ENCODE measurements at places on chromosomes 11 and 22.
A peak's percentile ranks its signal among the peaks of the same experiment; 100 is the strongest.

DNA sequence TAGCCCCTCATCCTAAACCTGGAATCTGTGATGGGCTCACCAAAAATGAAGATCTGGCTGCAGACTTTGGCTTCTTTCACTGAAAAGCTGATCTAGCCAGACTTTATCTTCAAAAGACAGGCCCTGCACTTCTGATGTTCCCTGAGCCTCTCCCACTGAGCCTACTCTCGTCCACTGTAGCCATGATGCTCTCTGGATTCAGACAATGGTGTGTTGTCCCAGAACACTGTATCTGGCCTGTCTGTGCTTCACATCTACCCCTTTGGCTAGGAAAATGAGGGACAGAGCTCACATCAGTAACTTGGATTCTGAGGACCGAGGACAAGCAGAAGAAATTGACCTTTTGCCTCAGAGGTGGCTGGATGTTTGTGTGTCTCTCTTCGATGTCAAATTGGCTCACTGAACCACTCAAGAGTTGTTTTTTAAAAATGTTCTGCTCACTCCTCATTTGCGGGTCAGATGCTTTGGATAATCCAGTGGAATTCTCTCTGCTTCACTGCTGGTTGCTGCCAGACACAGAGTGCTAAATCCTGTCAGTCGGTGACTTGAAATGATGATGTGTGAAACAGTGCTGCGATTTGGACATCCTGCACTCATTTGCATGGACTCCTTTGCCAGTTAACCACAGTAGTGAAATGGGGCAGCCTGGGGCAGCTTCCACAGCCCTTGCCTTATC is 67.5 kb downstream of the ARFGAP2 start:
- no peak overlapping the region for H3K4me3 ChIP-seq
- H3K4me1 ChIP-seq: no peaks in the 10 kb centered on the region
- H3K36me3 ChIP-seq: no peaks in the 10 kb centered on the region
- no peak overlapping the region for H3K27ac ChIP-seq

DNA sequence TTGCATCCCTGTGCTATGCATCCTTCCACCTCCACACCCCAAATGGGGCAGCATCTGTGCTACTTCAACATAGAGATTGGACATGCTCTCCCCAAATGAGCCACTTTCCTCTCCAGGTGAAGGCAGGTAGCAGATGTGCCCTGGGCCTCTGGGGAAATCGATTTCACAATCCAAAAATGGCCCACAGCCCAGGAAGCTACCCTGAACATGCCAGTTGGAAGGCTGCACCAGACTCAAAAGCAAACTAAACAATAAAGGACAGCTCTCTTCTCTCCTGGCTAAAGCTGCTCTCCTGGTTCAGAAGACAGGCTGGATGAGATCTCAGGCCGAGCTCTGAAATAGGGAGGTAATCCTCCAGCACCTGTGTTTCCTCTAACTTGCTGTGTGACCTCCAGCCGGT is 19.7 kb downstream of the ISX start:
- H3K27ac ChIP-seq: no peak overlapping the region
- DNase-seq: no peak
- no peaks in the 10 kb centered on the region for H3K36me3 ChIP-seq
- H3K27me3 ChIP-seq: no peaks in the 10 kb centered on the region
- H3K4me3 ChIP-seq: no peak overlapping the region
- no peaks in the 10 kb centered on the region for H3K4me1 ChIP-seq

- no peak for DNase-seq
- no peak overlapping the region for H3K27ac ChIP-seq
- no peak overlapping the region for H3K4me3 ChIP-seq
Measured at GRCh38 chr11:113331441-113331840, 17.1 kb downstream of the TTC12 start.

DNA sequence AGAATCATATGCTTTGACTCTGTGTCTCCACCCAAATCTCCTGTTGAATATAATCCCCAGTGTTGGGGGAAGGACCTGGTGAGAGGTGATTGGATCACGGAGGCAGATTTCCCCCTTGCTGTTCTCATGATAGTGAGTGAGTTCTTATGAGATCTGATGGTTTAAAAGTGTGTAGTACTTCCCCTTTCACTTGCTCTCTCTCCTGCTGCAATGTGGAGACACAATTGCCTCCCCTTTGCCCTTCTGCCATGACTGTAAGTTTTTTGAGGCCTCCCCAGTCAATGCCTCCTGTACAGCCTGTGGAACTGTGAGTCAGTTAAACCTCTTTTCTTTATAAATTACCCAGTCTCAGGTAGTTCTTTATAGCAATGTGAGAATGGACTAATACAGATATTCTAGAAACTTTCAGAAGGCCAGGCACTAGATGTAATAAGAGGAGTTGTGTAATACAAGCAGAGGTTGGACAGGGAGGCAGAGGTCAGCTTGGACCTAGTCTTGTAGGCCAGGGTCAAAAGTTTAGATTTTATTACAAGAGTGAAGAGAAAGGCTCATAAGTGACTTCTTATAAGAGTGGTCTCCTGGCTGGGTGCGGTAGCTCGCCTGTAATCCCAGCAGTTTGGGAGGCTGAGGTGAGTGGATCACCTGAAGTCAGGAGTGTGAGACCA is 9.3 kb upstream of the SERPING1 start:
- H3K27me3 ChIP-seq: no peaks in the 10 kb centered on the region
- H3K36me3 ChIP-seq: no peaks in the 10 kb centered on the region
- DNase-seq: no peak
- no peak overlapping the region for H3K27ac ChIP-seq
- H3K4me3 ChIP-seq: no peak overlapping the region
- H3K4me1 ChIP-seq: no peaks in the 10 kb centered on the region

DNA sequence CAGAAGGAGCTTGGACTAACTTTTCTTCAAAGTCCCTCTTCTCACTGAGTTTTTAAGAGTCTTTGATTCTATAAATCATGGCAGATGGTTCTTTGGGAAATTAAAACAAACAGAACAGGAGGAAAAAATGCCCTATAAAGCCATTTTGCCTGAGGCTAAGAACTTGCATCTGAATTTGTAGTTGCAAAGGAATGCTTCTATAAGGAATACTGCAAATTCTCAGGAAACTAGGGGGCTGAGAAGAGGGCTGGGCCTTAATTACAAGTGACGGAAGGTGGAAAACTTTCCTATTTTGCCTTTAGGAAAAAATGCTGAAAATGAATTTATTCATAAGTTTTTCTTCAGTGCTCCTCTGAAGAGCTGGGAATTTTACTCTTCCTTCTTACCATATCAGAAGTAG is 90.0 kb upstream of the NARS2 start:
- H3K36me3 ChIP-seq: no peaks in the 10 kb centered on the region
- H3K27ac ChIP-seq: no peak overlapping the region
- DNase-seq: no peak
- no peaks in the 10 kb centered on the region for H3K4me1 ChIP-seq
- H3K27me3 ChIP-seq: no peaks in the 10 kb centered on the region

GRCh38 chr22:39241794-39242594 is 2.8 kb downstream of the PDGFB start:
- H3K27ac ChIP-seq: peak overlapping the region; percentile 67
- H3K4me1 ChIP-seq: peaks cover 57% of the 10 kb centered on the region
- no peaks in the 10 kb centered on the region for H3K36me3 ChIP-seq
- peaks cover 55% of the 10 kb centered on the region for H3K27me3 ChIP-seq
- no peak for DNase-seq
- H3K4me3 ChIP-seq: peak overlapping the region; percentile 57

DNA sequence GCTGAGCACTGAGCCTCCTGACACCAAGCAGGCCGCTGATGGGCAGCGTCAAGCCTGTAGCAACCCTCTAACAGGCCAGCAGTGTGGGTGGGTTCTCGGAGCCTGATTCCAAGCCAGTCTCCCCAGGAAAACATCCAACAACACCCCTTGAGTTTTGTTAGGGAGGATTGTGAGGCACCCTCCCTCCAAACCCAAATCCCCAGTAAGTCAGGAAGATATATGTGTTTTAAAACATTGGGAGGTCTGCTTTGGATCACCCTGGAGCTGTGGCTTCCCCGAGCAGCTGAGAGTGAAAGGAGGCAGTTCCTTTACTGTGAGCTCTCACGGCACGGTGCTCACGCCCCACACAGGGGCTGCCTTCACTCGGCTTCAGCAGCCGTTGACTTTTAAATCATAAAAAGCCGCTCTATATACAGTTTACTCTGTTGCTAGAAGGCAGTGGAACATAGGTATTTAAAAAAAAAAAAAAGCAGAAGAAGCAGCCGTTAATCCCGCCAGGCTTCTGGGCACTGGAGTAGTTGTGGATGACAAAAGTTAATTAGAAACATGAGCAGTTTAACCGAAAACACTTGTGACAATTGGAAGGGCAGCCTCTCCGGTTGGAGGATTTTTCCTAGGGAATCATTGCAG is 218.6 kb downstream of the NAV2 start:
- peak; percentile 91 for DNase-seq
- peak overlapping the region; percentile 74 for H3K27ac ChIP-seq
- peaks cover 84% of the 10 kb centered on the region for H3K4me1 ChIP-seq
- H3K4me3 ChIP-seq: peak overlapping the region; percentile 14
- peaks cover 12% of the 10 kb centered on the region for H3K36me3 ChIP-seq
- no peaks in the 10 kb centered on the region for H3K27me3 ChIP-seq

DNA sequence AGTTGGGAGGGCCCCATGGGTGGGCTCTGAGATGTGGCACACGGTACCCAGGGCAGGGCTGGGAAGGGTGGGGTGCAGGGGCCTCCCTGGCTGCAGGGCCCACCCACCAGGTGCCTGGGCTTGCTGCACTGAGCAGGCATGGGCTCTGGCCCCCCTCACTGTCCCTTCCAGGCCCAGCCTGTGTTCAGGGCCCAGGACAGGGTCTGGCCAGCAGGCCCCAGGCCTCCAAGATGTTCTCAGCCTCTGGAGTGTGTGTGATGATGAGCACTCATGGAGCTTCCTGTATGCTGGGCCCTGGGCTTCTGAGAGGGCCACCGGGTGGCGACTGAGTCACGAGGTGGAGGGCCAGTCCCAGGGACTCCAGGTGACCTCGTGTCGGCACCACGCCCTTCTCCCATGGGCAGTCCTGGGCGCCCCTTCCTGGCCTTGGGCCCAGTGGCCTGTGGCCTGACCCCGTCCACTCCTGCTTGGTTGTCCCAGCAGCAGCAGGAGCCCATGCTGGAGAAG is 55.9 kb upstream of the CCDC188 start:
- no peaks in the 10 kb centered on the region for H3K36me3 ChIP-seq
- peaks cover 26% of the 10 kb centered on the region for H3K27me3 ChIP-seq
- H3K4me1 ChIP-seq: peaks cover 4% of the 10 kb centered on the region
- DNase-seq: no peak
- H3K27ac ChIP-seq: peak overlapping the region; percentile 67
- H3K4me3 ChIP-seq: peak overlapping the region; percentile 26

- H3K36me3 ChIP-seq: no peaks in the 10 kb centered on the region
- no peaks in the 10 kb centered on the region for H3K4me1 ChIP-seq
- DNase-seq: no peak
- H3K27me3 ChIP-seq: no peaks in the 10 kb centered on the region
- no peak overlapping the region for H3K4me3 ChIP-seq
- H3K27ac ChIP-seq: no peak overlapping the region
Measured at GRCh38 chr11:130721736-130722135, 194.5 kb downstream of the SNX19 start.

DNA sequence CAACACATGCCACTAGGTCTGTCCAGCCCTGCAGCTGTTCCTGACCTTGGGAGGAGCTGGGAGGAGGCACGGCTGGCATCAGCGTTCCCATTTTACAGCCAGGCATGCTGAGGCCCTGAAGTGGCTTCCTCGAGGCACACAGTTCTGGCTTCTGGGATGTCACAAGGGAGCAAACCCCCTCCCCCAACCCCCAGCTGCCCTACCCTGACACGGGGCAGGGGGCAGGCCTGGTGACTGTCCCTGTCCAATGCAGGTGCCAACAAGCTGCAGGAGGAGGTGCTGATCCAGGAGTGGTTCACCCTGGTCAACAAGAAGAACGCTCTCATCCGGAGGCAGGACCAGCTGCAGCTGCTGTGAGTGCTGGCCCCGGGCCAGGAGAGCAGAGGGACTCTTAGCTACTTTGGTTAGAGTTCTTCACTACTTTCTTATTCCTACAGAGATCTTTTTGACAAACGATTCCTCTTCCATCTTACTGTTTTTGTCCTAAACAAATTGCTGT is 5.3 kb downstream of the KCNK7 start:
- DNase-seq: peak; percentile 84
- H3K4me3 ChIP-seq: no peak overlapping the region
- peaks cover 70% of the 10 kb centered on the region for H3K4me1 ChIP-seq
- no peaks in the 10 kb centered on the region for H3K27me3 ChIP-seq
- peak overlapping the region; percentile 77 for H3K27ac ChIP-seq

GRCh38 chr11:26621132-26621531 is 49.1 kb upstream of the MUC15 start:
- no peaks in the 10 kb centered on the region for H3K27me3 ChIP-seq
- no peaks in the 10 kb centered on the region for H3K4me1 ChIP-seq
- no peaks in the 10 kb centered on the region for H3K36me3 ChIP-seq

DNA sequence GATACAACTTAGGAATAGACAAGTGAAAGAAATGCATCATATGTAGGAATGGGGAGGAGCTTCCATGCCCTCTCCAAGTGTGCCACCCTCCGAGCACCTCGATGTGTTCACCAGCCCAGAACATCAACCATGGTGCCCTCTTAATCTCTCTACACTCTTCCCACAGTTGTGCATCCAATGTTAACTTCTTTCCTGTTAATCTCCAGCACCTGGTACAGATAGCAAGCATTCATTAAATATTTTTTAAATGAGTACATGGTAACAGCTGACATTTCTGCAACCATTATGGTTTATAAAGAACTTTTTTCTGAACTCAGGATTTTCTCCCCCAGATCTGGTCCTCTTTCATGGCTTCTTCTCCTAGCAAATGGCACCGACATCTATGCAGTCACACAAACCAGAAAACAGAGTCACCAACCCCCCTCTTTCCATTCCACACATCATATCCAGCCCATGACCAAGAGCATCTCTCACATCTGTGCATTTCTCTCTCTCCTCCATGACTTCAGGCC is 118.1 kb upstream of the CLPB start:
- no peaks in the 10 kb centered on the region for H3K4me1 ChIP-seq
- no peak overlapping the region for H3K4me3 ChIP-seq
- no peaks in the 10 kb centered on the region for H3K36me3 ChIP-seq
- H3K27ac ChIP-seq: no peak overlapping the region

- H3K27me3 ChIP-seq: no peaks in the 10 kb centered on the region
- no peak for DNase-seq
- no peak overlapping the region for H3K27ac ChIP-seq
Measured at GRCh38 chr22:41868556-41868955, 35.7 kb downstream of the SREBF2 start.

- H3K36me3 ChIP-seq: no peaks in the 10 kb centered on the region
Measured at GRCh38 chr11:72741429-72741833, 10.8 kb downstream of the ARAP1 start.

DNA sequence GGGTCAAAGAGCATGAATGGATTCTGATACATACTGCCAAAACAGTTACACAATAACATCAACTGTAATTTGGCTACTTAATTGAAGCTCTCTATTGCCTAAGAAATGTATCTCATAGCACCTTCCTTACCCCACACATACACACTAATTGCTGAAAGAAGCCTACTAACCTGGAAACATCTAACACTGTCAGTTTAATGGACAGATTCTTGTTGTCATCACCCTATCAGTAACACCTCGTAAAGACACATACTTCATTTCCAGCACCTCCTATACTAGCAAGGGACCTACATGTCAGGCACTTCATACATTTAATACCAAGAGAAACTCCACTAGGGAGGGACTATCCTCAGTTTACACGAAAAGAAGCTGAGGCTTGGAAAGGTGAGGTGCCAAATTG is 9.9 kb downstream of the NAP1L4 start:
- H3K36me3 ChIP-seq: peaks cover 8% of the 10 kb centered on the region
- no peak for DNase-seq
- no peaks in the 10 kb centered on the region for H3K27me3 ChIP-seq
- no peak overlapping the region for H3K4me3 ChIP-seq
- H3K4me1 ChIP-seq: peaks cover 33% of the 10 kb centered on the region

- no peak overlapping the region for H3K27ac ChIP-seq
- DNase-seq: no peak
Measured at GRCh38 chr11:92750794-92751193, 218.7 kb upstream of the MTNR1B start.

- H3K27me3 ChIP-seq: peaks cover 6% of the 10 kb centered on the region
- no peak for DNase-seq
- H3K4me3 ChIP-seq: no peak overlapping the region
- no peaks in the 10 kb centered on the region for H3K4me1 ChIP-seq
Measured at GRCh38 chr11:69287968-69288882, 5.7 kb upstream of the MYEOV start.

Data from sigmoid colon (tissue), 7 donors.